Activated CD4-positive, alpha-beta T cell treated with anti-CD3 and anti-CD28 coated beads for 1 hour (primary cell): ENCODE measurements at places on chromosomes 1 and 21.

DNA sequence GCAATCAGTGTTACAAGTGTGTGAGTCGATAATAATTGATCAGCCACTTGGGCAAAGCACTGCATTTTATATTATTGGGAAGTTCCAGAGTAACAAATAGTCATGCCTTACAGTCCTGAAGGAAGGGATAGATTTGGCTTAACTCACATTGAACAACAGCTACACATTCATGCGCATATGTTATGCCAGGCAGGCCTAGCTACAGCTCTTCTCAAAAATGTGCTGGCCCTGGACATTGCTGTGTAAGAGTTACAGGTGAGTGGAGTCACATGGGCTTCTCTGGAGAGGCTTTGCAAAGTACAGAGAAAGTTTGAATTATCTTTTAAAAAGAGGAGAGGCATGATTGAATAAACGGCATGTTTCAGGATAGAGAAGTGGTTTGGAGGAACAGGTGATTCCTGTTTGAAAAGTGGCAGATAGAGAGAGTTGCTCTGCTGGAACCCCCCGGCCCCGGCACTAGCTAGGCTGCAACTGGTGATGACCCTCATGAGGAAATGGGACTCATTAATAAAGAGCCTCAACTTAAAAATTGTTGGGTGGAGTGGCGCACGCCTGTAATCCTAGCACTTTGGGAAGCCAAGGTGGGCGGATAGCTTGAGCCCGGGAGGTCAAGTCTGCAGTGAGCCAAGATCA, 200.6 kb downstream of the CRB1 start:
- DNase-seq: no peak

- DNase-seq: no peak
These were observed 56.0 kb upstream of the CD53 start for GRCh38 chr1:110816945-110817344.

DNA sequence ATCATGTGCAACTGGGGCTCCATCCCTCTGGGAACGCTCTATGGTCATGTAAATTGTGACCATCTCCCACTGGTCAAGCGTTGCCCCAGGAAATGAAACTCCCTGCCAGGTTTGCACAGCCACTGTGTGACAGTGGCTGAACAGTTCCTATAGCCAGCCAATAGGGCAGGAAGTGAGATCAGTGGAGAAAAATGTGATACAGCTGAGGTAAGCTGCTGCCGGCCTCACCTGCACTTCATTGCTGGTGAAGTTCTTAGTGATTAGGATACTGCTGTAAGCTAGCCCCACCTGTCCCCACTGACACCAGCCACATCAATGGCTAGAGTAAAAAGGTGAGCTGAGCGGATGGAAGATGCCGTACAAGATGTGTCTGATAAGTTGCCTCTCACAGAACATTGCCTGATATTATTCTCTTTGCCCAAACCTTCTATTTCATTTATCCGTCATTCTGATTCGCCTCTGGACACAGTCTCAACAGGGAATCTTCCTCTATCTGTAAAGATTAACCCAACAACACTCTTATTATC, 38.4 kb upstream of the CDC42BPA start:
- DNase-seq: no peak

DNA sequence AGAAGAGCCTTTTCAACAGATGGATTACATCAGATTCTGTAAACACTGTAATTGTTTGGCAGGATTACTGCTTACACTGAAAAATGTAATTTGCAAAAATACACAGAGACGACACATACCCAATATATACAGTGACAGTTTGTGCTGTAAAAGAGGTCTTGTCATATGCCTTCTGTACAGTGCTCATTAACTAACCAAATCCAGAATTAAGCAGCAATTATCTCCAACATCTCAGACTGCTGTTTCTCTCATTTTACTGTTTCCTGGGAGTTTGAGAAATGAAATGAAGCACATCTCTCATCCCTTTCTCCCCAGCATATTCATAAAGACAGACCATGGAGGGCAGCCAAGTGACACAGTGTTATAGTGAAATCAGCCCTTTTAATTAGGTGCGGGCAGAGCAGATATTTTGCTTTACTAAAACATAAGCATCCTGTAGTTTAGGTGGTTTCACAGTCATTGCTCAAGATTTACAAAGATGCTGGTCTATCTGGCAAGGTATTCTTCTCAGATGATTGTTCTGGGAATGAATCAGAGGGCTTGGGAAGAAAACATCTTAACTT, 618.4 kb upstream of the USP24 start:
- DNase-seq: no peak

DNA sequence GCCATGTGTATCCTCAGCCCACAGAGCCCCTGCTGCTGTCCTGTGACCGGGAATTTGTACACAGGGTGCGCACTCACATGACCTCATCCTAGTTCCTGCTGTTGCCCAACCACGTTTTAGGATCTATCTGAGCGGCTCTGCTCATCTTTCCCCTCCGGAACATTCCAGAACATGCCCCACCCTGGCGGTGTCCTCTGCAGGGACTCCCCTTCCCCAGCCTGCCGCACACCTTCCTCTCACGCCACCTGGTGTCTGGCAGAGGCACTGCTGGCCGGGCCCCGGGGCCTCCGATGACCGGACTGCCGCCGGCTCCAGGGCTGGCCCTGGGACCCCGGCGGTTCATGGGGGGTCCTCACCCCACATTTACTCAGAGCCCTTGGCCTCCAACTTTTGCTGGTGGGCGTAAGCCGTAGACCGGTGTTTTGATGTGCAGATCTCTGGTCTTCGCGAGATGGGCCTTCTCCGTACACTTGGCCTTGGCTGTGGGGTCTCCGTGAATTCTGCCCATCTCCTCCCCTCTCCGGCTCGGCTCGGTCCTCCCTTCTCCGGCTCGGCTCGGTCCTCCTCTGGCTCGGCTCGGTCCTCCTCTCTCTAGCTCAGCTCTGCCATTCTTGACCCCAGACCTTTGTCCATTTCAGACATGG, 29.5 kb downstream of the ARHGEF16 start:
- no peak for DNase-seq

DNA sequence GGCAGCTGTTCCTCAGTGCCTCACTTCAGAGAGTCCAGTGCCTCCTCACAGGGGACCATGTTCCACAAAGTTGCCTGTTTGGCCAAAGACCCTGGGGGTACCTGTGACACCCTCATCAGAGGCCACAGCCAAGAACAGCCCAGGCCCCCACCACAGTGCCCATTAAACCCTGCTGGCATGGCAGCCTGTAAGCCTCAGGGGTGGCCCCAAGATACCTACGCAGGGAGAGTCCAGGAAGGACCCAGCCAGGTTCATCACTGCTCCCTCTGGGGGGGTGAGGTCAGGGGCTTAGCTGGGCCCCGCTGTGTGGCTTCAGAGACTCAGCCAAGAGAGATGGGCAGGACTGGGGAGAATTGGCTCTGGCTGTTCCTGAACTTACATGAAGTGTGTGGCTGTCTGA, 19.1 kb upstream of the PRDM16 start:
- no peak for DNase-seq

DNA sequence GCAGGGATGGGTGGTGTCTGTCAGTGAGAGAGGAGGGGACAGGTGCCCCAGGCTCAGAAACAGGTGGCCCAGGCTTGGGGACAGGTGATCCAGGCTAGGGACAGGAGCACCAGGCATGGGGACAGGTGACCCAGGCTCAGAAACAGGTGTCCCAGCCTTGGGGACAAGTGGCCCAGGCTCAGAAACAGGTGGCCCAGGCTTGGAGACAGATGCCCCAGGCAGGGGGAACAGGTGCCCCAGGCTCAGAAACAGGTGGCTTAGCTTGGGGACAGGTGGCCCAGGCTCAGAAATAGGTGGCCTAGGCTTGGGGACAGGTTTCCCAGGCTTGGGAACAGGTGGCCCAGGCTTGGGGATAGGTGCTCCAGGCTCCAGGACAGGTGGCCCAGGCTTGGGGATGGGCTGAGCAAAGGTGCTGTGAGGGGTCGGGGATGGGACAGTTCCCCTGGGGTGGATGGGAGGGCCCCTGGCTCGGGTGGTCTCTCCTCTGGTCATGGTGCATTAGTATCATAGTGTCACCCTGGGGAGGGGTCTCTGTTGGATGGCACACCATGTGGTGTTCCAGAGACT, 87.7 kb upstream of the C1orf174 start:
- no peak for DNase-seq

- no peak for DNase-seq
These were observed 594.7 kb upstream of the CAMK1G start for GRCh38 chr1:208988811-208989222.

- DNase-seq: no peak
These were observed at the start of gene GIPC2 for GRCh38 chr1:78045926-78046778. Gene GIPC2 (plus strand): TSS chr1:78045966. CDS start chr1:78046095, 129 bp downstream.
